Iris pigment epithelial cell (primary cell): ENCODE measurements at places on chromosomes 3 and 15.

- no peak for DNase-seq
Measured at GRCh38 chr15:90834626-90835025, 33.8 kb upstream of the FURIN start.

- no peak for DNase-seq
Measured at GRCh38 chr15:34185666-34186065, 24.2 kb downstream of the KATNBL1 start.

DNA sequence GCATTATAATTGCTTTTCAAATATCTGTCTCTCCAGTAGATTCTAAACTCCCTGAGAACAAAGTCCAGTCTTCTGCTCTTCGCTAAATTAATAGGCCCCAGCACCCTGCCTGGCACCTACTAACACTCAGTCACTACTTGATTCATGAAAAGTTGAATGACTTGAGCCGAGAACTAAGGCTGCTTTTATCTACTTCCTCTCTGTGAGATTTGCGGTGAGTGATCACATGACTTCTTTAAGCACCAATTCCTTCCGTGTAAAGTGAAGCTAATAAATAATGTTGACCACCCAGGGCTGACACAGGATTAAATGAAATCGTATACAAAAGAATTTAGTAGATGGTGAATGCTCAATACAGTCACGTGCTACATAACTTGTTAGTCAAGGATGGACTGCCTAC lies 44.6 kb upstream of the PGPEP1L start:
- DNase-seq, result no peak

- no peak for DNase-seq
Measured at GRCh38 chr3:87390353-87390752, 114.0 kb upstream of the POU1F1 start.

DNA sequence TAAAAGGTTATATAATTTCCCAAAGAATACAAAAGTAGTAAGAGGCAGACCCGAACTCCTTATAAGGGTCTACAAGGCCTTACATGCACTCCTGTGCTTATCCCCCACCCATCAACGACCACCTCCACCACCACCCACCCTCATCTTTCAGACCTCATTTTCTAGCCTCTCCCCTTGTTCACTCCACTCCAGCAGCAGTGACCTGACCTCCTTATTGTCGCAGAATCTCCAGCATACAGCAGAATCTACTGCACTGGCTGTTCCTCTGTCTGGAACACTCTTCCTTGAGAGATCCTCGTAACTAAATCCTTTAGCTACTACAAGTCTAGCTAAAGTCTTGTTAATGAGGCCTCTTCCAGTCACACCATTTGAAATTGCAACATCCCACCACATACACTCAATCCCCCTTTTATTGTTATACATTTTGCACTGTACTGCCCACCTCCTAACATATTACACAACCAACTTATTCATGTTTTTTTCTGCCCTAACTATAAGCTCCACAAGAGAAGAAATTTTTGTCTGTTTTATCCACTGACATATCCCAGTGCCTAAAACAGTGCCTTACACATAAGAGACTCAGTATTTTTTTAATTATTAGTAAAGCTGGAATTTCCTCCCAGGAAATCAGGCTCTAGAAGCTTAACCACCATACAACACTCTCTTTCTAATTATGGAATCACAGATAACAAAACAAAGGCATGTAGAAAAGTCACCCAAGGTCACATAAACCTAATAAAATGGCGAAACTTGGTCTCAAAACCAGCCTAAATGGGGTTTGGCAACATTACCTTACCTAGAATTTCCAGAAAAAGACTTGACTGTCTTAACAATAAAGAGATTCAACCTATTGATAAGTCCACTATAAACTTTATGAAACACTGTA lies 40.2 kb downstream of the ZNF148 start:
- DNase-seq, result no peak

- DNase-seq, result no peak
Measured at GRCh38 chr3:144775551-144775950, 803.9 kb downstream of the DIPK2A start.

- DNase-seq, result no peak
Measured at GRCh38 chr3:23519314-23520208, 286.2 kb upstream of the UBE2E1 start.
